Erythroblast (primary cell): ENCODE measurements at places on chromosomes 2 and 18.

GRCh38 chr2:113711851-113712250, 44.6 kb downstream of the SLC35F5 start:
- DNase-seq: no peak

DNA sequence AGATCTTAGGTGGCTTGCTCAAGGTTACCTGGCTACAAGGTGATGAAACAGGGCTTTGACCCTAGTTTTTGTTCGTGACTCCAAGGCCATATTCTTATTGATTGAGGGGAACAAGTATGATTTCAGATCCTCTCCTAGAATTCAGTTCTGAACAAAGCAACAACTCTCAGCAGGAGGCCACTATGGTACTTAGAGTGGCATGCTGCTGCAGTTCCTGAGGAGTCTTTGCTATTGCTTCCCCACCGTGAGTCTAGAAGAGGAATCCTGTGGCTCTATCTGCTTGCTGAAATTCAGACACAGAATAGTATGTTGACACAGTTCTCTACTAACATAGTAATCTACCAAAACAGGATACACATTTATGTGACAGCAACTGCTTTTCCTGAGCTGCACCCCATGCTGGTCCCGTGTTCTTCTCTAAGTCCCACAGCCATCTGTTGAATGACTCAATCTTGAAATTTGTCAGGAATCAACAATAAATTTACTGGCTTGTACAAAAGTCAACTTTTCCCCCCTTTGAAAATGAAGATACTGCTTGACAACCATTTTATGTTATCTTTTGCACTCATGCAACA, 4.1 kb downstream of the TGFBRAP1 start:
- DNase-seq: peak; percentile 29

DNA sequence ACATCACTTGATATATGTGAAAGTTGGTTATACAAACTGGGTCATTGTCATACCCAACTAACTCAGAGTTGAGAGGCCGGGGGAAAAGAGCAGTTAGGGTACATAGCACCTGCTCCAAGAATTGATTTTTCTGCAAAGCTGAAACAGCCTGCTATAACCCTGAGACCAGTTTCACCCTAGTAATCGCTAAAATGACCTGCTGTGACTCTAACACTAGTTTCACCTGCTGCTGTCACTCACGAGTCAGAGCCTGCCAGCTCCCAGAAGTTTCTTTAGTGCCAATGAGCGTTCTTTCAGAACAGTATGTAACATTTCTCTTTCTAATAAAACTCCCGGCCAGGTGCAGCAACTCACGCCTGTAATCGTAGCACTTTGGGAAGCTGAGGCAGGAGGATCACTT, 28.0 kb downstream of the SRSF7 start:
- no peak for DNase-seq

DNA sequence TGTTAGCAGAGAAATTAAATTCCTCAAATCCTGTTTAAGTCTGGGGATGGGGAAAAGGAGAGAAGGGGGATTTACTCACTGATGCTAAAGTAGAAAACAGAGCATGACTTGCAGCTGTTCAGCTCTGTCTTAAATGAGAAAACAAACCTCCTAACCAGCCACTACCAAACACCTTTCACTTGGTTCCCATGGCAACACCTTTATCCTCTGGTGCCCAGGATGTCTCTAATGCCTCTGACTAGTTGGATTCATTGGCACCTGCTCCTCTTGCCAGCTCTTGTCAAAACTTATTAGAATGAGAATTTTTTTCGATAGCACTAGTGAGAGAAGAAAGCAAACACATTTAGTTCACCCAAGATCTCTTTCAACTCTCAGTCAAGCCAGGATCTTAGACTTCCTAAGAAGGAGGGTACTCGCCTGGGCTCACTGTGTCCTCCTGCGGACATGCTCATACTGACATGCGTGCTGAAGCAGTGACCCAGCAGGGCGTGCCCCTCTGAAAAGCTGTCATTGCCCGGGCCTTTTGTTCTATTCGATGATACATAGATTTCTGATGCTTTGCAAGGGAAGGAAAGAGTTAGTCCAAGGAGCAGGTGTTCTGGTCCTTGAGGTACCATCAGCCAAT, 656.0 kb upstream of the CELF4 start:
- DNase-seq: no peak

DNA sequence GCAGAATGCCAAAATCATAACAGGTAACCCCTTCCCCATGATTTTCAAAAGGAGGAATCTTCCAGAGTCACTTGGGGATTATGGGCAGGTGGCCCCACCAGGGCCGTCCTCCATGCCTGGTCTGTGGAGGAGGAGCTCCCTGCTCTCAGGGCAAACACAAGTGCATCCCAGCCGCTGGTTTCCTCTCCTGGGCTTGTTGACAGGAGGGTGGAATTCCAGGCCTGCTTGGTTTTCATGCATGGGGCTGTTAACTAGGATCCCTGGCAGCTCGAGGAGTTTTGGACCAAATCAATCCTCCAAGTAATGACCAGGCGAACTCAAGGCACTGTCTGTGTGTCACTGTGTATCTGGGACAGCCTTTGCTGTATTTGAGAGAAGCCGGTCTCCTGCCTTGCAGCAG, 45.3 kb downstream of the FOSL2 start:
- DNase-seq: no peak

DNA sequence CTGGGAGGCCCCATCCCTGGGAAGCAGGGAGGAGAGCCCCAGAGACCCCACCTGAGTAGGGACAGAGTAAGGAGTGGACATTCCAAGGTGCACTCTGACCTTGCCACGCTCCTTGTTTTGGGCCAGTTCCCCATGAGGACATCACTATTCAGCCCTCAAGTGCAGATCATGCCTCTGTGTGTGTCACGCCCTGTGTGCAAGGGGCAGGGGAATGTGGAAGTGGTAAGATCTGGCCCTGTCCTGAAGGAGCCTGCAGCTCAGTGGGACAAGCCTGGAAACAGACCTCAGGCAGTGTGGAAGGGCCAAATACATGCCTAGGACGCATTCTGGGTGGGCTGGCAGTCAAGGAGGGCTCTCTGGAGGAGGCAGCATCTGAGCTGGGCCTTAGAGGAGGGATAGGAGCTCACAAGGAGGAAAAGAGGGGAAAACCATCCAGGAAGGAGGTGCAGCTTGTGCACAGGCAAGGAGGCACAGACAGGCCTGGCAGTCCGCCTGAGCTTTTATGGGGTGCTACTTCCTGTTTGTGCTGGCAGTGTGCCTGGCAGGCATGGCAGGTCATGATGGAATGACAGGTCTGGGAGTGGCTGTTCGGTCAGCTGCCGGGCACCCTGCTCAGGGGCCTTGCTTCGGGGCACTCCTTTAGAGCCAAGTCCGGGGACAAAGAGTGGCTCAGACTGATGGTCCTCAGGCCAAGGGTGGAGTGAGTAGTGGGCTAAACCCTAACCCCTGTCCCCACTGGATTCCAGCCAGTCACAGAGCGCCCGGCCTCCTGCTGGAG, 3.3 kb downstream of the KLHL30 start:
- DNase-seq: no peak

DNA sequence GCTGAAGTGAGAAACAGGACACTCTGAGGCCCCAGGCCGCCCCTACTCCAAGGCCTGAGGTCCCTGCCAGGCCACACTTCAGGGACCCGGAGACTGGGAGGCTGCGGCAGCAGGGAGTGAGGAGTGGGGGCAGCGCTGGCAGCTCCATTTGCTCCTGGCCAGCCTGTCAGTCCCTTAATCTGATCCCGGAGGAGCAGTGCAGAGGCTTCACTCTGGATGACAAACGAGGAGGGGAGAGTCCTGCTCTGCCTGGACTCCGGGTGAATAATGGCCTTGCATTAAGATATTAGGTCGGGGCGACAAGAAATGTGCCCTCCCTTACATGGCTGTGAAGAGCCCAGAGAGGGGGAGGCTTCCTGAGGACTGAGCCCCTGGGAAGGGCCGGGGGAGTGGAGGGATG, 14.3 kb upstream of the PRSS56 start:
- DNase-seq: no peak

DNA sequence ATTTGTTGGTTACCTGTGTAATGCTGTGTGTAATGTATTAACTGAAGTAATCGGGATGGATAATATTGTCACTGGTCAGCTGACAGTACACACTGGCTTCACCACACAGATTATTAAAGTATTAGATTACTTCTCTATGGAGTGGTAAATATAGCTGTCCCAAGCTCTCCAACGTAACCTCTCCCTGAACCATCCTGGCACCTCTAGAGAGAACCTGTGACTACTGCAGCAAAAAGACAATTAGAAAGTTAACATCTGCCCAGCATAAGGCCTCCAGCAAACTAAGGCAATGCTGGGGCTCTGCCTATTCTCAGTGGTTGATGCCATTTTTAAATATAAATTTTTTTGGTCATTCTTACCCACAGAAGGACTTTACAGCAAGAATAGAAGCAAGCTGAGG, 351.3 kb downstream of the GPD2 start:
- no peak for DNase-seq

DNA sequence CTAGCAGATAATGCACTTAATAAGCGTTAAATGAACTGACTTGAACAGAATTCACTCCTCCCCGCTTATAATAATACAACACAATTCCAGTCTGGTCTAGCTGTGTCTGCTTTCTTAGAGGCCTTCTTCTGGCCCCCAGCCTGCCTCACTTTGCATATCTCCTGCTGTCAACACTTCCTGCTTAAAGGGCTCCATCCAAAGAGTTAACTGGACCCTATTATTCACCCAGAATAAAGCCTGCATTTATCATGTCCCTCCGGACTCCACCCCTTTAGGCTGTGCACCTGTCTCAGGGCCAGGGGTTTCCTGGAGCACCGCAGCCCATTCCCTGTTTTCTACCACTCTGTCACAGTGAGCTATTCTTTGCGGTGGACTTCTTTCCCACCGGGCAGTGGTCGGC, 292.8 kb upstream of the FBXO11 start:
- no peak for DNase-seq

DNA sequence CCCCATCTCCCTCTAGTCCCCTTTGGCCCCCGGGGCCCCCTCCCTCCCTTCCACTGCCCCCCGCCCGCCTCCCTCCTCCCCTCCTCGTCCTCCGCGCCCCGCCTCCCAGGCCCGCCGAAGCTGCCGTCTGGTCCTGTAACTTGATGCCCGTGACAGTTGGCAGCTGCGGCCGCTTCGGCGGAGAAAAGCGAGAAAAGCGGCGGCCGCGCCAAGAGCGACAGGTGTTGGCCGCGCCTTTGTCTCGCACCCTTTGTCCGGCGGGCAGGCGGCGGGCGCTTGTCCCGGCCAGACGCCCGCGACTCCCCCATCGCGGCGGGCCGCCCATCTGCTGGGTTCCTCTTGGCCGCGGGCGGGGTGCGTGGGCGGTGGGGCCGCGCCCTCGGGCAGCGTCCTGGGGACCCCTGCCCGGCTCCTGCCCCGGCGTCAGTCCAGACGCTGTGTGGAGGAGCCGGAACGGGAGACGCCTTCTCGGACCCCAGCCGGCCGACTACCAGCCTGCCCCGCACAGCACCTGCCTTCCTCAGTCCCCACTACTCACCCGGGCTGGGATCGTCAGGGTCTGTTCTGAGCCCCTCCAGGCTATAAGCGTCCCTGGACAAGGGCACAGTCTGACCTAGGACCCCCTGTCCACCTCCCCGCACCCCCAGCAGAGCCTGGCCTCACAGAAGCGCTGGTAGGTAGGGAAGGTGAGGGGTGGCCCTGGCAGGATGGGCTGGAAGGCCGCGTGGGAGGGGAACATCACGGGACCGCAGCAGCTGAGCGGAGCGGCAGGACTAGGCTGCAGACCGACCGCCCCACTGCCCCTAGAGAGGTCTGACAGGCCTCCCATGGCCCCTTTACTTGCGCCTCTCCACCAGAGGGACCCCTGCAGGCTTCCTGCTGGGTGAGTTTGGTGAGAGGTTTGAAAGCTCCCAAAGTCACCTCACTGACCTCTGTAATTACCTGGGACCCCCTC, 1.2 kb upstream of the HES6 start:
- peak; percentile 55 for DNase-seq

DNA sequence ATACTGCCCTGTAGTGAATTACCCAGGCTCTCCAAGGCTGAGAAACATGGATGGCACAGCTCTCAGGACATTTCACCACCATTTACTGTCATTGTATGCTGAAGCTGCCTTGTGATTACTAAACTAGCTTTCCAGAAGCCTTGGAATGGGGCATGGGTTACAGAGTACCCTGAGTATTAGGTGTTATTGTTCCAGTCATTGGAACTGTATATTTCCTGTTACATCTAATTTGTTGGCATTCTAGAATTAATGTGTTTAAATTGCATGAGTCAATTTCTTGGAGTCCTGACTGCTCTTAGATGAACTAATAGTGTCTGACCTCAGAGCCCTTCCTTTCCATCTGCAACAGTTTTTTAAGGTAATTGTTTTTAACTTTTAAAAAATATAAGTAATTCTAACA, 9.0 kb downstream of the DGUOK start:
- DNase-seq: no peak
